ENCODE measurements at places on chromosomes 1 and 21.

DNA sequence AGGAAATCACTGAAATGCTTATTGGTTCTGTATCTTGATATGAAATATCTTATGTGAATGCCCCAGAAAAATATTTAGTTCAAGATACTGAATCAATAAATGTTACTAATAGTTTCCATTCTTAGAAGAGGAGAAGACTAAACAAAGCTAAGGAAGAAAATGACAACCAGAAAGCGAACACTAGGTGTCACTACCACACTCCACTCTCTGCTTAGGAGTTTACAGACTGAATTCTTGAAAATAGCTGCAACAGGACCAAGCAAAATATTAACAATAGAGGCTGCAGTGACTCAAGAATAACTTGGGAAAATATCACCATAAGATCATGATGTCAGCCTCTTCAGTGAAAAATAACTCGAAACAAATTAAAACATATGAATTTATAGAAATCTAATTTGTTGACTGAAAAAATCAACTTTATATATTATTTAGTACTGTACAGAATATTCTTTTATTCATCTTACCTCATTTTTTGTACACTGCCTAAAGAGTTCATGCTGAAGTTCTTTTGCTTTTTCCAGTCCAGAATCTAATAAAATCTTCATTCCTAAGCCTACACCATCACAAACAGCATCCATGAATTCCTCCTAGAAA is 61.6 kb downstream of the KIF14 start:
- peak; percentile 24 for DNase-seq

DNA sequence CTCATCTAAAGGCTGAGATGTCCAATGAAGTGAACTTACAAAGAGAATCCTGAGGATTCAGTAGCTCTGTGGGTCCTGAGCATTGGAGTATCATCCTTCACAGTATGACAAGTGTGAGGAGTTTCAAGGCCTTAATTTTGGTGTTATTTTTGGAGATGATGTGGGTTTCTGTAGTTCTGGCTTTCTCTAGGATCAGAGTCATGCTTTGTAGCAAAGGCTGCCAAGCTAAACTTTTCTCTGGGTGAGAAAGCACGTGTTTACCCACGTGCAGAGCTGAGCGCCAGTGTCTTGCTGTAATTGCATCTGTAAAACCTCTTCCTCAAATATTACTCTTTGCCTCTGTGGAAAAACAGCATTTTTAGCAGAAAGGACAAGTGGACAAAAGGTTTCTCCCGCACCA is 387.8 kb upstream of the LYPLAL1 start:
- DNase-seq = no peak

DNA sequence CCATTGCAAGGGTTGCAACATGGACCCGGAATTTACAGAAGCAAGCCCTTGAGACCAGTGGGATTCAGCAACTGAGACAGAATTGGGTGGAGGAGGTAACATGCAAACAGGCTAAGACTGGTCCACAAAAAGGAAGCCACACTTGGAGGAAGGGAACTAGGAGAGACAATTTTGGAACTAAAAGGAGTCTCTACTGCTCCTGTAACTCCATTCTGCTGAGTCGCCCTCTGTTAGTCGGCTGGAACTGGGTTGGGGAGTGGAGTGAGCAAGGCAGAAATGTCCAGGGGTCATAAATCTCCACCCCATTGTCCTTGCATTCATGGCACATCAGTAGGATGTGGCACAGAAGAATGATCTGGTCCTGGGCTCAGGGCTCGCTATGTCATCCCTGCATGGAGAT is 5.1 kb downstream of the LAMB3 start:
- no peak for DNase-seq

GRCh38 chr1:222991908-222992307 is 151.1 kb downstream of the TLR5 start:
- no peak for DNase-seq

DNA sequence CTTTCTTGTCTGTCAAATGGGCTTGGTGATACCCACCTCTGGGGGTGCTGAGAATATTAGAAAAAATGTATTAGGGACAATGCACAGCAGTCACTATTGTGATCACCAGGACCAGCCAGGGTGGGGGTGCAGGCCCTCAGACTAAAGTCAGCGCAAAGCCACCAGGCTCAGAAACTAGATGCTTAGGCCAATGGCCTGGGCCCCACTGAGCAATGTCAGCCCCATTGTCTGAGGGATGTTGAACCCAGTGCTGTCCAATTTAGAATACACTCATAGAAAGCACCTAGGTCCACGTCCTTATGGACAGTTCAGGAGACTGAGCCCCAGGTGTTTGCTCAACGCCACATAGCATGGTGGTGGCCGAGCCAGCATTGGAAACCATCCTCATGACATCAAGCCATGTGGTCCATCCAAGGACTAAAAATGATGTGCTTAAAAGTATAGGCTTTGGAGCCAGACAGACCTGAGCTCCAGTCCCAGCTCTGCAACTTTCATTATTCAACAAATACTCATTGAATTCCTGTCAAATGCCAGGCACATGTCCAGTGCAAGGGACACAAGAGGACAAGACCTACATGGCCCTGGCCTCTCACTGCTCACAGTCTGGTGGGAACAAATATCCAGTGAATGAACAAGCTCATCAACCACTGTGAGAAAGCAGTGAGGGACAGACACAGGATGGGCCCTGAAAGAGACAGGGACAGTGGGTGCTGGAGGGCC is 273.8 kb downstream of the MATN1 start:
- DNase-seq = no peak

All from AG09319 (cell line).